ENCODE measurements at places on chromosomes 6 and 20. TPM values are rescaled to one million over a fixed set of nuclear protein-coding genes. Genes with fewer than 3 reads are reported as not detected.

Gene RAET1L
- total RNA-seq, result 30.4 TPM

Gene FNDC1
- total RNA-seq, result 0.12 TPM

GRCh38 chr6:32108094-32108627 lies 977 bp downstream of the TNXB start:
- peak; percentile 45 for ATAC-seq

- ATAC-seq, result no peak
These were observed 10.4 kb downstream of the OR2B2 start for GRCh38 chr6:27901801-27902200.

Gene PRKN
- 2.4 TPM for total RNA-seq

GRCh38 chr20:25125636-25126035 lies 43.7 kb upstream of the VSX1 start:
- ATAC-seq, result no peak

- peak; percentile 64 for ATAC-seq
These were observed 16.4 kb downstream of the CASS4 start for GRCh38 chr20:56428410-56428809.

Gene IMPG1
- total RNA-seq, result not detected

Gene MYCT1
- 1.6 TPM for total RNA-seq

Gene SLC22A2
- not detected for total RNA-seq

- no peak for ATAC-seq
These were observed 221.9 kb downstream of the TBC1D32 start for GRCh38 chr6:121112356-121112755.

Gene PCK1
- 0.64 TPM for total RNA-seq

GRCh38 chr6:49923826-49924225 lies 40.1 kb downstream of the DEFB114 start:
- no peak for ATAC-seq

Gene INSM1
- not detected for total RNA-seq

DNA sequence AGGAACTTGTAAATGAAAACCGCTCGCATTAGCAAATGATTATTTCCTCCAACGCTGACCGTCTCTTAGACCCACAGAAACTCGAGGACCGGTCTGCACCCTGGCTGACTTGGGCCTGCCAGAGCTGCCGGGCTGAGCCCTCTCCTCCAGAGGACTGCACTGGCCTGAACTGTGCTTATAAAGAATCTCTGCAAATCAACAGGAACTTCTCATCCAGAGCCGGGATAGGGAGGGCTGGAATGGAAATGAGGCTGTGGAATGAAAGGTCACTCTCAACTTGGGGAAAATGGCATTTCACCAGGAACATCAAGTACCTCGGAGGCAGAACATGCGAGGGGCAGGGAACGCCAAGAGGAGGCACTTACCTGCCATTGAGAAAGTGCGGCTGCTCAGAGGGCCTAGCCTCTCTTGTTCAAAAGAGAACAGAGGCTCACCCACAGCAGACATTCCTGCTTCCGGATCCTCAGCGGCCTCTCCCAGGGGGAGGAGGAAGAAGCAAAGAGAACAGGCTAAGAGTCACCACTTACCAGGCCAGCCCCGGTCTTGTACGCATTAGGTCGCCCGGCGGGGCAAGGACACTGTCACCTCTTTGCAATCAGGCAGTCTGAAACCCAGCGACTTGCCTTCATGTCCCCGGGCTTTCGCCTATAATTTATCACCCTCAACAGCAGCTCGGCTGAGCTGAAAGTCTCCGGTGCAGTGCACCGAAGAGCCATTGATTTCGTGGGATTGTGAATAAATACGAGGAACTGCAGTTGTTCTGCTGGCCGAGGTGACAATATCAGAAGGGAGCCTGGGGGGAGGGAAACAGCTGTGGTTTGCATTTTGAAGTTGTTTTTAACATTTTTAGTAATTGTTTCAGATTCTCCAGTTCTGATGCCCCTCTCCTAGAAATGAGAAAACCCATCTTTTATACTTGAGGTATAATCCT lies 37.6 kb downstream of the ZMYND8 start:
- peak; percentile 56 for ATAC-seq

GRCh38 chr6:16657768-16658167 lies 103.5 kb downstream of the ATXN1 start:
- ATAC-seq, result no peak

Gene OPN5
- total RNA-seq, result not detected

Gene ID1
- 299 TPM for total RNA-seq

DNA sequence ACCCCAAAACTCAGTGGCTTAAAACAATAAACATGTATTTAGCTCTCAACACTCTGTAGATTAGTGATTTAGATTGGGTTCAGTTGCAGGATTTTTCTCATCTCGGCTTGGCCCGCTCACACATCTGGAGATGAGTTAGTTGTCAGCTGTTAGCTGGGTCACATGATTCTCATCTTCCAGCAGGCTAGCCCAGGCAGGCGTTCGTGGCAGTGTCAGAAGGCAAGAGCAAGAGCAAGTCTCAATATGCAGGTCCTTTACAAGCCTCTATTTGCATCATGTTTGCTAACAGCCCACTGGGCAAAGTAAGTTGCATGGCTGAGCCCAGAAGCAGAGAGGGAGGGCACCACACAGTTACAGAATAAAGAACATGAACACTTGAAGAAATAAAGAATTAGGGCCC lies 83.6 kb upstream of the MYLIP start:
- peak; percentile 80 for ATAC-seq

Gene DNAH8
- 0.04 TPM for total RNA-seq

Gene ADGB
- total RNA-seq, result not detected

Gene SIGLEC1
- total RNA-seq, result 0.80 TPM

GRCh38 chr6:161954077-161954476 lies 680.2 kb upstream of the AGPAT4 start:
- ATAC-seq, result no peak

GRCh38 chr20:15076785-15077184 lies 739.4 kb upstream of the FLRT3 start:
- ATAC-seq, result no peak

Gene SIRPA
- total RNA-seq, result 15.1 TPM

DNA sequence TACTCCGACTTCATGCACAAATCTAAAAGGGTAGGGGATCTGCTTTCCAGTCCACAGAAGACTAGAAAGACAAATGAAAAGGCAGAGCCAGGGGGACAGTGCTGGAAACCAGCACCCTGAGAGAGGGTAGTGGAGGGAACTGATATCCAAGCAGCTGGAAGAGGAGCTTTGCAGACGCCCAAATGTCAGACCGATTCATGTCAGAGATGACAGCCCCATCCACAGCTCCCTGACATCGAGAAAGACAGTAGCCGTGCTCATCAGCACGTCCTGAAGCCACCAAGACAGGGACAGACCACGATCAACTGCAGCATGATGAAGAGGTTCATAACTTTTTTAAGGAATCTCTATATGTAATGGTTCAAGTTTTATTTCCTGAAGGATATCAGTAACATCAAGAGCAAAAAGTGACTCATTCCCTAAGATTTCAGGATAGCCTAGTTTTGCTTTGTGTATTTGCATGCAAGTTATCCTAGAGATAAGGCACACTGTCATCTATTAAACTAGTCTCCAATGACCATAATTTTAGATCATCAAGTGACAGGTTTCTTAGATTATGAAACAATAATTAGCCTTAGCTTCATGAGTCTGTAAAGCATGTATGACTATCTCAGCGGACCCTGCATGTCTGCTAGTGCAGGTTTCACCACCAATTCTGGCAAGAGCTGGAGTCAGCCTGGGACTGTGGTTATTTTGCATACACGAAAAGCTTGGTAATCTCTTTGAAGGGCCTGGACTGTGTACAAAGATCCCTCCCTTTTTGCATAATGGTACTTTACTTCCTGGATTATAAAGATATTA lies 43.0 kb downstream of the PRDM1 start:
- peak; percentile 84 for ATAC-seq

DNA sequence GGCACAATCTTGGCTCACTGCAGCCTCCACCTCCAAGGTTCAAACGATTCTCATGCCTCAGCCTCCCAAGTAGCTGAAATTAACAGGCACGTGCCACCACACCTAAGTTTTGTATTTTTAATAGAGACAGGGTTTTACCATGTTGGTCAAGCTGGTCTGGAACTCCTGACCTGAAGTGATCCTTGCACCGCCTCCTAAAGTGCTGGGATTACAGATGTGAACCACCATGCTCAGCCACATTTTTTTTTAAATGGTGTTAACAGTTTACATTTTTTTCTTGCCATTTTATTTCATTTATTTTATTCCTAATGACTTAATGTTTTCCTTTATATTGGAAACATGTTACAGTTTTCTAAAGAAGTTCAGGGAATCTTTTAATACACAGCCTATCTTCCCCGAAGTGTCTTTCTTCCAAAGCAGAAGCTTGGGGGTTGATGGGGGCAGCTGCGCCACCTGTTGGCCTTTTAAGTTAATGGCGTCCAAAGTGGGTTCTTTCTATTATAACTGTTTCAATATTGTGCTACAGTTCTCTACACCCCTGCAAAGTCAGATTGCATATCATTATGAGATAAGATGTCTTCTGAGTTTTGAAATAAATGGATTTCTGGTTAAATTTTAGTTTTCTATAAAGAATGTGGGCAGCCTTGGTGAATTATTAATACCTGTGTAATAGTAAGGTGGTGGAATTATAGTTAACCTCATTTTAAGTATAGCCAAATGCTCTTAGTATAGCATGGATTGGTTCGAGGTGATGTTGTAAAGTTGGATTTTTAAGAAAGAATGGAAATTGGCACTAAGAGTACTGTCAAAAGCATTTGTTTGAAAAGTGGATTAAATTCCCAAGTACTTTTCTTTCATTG lies 42.0 kb upstream of the PLCG1 start:
- ATAC-seq, result peak; percentile 42

Gene FRMD1
- not detected for total RNA-seq

DNA sequence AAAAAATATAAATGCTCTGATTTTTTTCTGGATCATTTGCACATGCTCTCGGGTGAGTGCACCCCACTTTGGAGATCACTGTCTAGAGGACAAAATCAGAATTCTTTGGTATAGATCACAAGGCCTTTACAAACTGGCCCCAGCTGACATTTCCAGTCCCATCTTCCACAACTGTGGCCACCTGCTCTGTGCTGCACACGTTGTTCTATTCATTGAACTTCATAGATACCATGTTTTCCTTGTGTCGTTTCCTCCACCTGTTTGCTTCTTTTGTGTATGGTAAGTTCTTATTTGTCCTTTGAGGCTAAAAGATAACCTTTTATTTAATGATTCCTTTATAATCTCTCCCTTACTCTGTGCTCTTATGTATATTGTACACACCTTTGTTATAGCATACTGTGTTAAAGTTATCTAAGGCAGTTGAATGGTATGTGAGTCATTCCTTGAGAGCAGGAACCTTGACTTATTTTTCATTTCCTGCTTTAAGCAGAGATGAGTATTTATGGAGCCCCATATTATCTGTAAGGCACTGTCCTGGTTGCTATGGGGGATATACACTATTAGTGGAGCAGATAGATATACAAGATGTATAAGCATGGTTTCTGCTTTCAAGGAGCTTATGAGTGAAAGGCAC lies 12.0 kb upstream of the SLC17A5 start:
- peak; percentile 88 for ATAC-seq

- peak; percentile 38 for ATAC-seq
These were observed 64.5 kb upstream of the SNX9 start for GRCh38 chr6:157758516-157759023.

DNA sequence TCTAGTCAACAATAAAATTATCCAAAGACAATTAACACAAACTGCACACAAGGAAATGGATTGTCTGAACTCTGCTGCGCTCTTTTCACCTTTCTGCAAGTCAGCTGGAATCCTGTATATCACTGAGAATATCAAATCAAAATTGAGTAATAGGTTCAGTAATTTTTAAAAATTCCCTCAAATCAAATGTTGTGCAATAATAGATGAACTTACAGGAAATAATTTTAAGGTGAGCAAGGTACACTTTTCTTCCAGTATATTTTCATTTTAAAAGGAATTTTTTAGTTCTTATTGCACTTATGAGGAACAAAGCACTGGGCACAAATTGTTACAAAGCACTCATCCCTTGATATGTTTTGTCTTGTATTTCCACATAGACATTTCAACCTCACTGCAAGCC lies 1.2 kb downstream of the SAYSD1 start:
- ATAC-seq, result no peak

Gene CST4
- not detected for total RNA-seq

DNA sequence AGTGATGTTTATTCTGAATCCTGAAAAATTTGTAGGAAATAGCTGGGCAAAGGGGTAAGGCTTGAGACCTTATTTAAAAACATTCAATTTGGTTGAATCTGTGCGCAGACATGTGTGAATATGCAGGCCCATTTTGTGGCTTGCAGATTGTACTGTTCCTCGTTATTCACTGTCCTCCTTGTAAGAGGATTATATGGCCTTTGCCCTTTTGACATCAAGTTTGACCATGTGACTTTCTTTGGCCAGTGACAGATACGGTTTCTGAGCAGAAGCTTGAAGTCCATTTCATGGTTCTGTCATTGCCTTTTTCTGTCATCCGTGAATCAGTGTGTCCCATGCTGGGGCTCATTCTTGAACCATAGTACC lies 13.4 kb downstream of the AFDN start:
- ATAC-seq, result no peak

DNA sequence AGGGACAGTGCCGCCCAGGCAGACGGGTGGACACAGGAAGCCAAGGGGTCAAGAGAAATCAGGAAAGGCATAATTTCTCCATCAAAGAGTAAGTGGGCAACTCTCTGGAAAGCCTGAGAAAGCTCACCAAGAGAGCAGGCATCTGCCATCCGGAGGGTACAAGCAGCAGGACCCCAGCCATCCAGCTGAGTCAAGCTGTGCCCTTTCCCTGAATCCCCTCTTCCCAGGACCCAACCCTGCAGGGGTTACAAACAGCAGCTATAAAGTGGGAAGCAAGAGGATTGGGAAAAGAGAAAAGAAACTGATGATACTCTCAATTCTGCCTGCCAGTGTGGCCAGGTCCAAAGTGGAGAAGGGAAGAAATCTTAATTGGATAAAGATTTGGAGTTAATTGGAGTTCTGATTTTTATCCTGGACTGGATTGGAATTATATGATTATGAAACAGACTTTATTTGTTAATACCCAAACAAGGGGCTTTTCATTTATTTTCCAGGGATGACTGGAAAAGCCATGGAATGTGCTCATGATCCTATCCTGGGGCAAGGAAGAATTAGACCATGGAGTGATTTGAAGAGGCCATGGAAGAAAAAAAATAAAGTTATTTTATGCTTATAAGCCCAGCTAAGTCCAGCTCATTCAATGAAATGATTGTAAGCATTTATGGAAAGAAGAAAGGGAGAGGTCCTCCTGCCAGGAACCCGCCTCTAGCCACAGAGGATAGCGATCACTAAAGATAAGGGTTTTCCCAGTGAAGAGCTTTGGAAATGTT lies 34.9 kb downstream of the NHLRC1 start:
- ATAC-seq, result no peak

Data from esophagus mucosa (tissue), 1 donor.